HCEC 1CT (cell line): ENCODE measurements at places on chromosomes 11 and 22.

GRCh38 chr11:108758458-108758857, 93.6 kb downstream of the DDX10 start:
- no peak for DNase-seq

- DNase-seq = peak; percentile 30
Measured at GRCh38 chr11:22703040-22703439, 36.6 kb downstream of the GAS2 start.

GRCh38 chr11:117449111-117449693, 121.5 kb downstream of the CEP164 start:
- no peak for DNase-seq

DNA sequence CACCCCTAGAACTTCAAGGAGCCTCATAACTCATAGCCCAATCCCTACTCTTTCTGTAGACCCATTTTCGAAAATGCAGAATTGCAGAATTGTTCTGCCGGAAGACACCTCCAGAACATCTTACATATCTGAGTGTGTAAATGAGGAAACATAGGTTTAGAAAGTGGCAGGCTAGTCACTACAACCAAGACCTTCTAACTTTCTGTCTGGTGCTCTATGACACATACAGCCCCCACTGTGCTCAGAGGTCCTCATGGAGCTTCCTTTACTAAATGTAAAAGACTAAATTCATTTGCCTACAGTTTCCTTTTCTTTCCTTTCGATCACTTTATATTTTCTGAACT, 132.1 kb upstream of the DDI1 start:
- no peak for DNase-seq

GRCh38 chr11:134489728-134490127, 77.7 kb upstream of the B3GAT1 start:
- DNase-seq = no peak

- no peak for DNase-seq
Measured at GRCh38 chr11:64286801-64287159, 1.1 kb downstream of the GPR137 start.

- DNase-seq = no peak
Measured at GRCh38 chr11:32440916-32441315, 5.6 kb upstream of the WT1 start.

DNA sequence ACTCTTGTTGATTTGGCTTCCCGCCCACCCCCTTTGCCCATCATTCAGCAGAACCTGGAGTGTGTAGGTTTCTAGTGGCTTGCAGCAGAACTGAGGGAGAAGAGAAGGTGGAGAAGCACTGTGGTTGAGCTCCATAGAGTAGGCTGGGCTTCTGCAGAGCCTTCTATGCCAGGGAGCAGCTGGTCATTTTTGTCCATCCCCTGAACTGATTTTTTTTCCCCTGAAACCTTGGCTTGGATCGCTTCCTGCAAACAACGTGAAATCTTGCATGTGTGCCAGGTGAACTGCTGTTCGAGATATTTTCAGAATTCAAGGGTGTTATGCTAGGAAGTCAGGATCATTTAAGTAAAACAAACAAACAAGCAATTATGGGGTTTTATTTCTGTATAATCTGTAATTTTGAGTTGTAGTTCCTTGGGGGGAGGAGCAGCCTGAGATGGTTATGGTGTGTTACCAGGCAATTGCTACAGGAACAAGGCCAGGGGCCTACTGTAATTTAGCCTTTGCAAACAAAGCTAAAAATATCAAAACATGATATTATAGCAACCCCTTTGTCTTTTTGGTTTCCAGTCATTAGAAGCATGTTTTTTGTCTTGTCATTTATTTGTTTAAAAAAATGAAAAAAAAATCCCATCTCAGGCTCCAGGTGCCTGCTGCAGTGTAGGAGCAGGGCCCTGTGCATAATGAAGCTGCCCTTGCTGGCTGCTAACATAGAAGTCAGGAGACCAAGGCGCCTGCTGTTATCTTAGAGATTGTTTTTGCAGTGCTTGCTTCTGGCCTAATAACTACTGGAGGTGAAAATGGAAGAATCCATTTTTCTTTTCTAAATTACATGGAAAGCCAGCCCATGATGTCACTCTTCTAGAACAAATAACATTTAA, 152.4 kb upstream of the TTC12 start:
- no peak for DNase-seq

GRCh38 chr22:32745251-32745995, 56.1 kb upstream of the TIMP3 start:
- no peak for DNase-seq

- DNase-seq = no peak
Measured at GRCh38 chr11:11430431-11430830, 77.4 kb upstream of the CSNK2A3 start.

- no peak for DNase-seq
Measured at GRCh38 chr11:20937826-20938225, 268.4 kb downstream of the NELL1 start.

GRCh38 chr11:47348859-47349258, 3.6 kb downstream of the MYBPC3 start:
- DNase-seq = peak; percentile 13

DNA sequence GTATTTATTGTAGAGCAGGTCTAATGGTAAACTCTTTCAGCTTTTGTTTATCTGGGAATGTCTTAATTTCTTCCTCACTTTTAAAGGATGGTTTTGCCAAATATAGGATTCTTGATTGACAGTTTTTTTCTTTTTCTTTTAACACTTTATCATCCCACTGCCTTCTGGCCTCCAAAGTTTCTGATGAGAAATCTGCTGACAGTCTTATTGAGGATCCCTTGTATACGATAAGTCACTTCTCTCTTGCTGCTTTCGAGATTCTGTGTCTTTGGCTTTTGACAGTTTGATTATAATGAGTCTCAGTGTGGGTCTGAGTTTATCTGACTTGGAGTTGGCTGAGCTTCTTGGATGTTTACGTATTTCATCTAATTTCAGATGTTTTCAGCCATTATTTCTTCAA, 6.7 kb upstream of the TSKU start:
- no peak for DNase-seq

GRCh38 chr11:123187665-123188507, 7.2 kb downstream of the CLMP start:
- peak; percentile 52 for DNase-seq

DNA sequence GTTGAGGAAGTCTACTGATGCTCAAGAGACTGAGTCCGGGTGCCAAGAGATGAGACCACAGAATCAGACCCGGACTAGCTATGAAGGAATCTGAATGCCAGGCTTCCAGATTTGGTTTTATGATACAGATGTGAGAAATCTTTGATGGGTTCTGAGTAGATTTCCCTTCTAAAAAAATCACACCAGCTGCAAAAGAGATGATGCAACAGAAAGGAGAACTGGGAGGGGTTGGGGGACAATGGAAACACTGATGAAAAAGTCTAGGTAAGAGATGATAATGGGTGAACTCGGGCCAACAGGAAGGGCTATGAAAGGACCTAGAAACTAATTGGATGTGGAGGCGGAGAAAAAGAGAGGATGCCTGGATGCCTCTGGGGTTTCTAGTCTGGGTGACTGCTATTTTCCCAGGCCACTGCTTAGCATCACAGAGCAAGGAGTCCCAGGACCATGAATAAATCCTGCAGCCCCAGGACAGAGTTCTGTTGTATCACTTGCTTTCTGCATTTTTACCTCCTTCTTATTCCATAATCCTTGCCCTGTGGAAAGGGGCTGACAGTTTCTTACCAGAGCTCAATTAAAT, 115.4 kb upstream of the SEZ6L start:
- no peak for DNase-seq

GRCh38 chr22:27420817-27421361, 380.7 kb downstream of the MN1 start:
- peak; percentile 42 for DNase-seq

- no peak for DNase-seq
Measured at GRCh38 chr11:1453611-1454034, 33.0 kb downstream of the MOB2 start.

- no peak for DNase-seq
Measured at GRCh38 chr11:130606178-130606577, 157.7 kb downstream of the ADAMTS15 start.

DNA sequence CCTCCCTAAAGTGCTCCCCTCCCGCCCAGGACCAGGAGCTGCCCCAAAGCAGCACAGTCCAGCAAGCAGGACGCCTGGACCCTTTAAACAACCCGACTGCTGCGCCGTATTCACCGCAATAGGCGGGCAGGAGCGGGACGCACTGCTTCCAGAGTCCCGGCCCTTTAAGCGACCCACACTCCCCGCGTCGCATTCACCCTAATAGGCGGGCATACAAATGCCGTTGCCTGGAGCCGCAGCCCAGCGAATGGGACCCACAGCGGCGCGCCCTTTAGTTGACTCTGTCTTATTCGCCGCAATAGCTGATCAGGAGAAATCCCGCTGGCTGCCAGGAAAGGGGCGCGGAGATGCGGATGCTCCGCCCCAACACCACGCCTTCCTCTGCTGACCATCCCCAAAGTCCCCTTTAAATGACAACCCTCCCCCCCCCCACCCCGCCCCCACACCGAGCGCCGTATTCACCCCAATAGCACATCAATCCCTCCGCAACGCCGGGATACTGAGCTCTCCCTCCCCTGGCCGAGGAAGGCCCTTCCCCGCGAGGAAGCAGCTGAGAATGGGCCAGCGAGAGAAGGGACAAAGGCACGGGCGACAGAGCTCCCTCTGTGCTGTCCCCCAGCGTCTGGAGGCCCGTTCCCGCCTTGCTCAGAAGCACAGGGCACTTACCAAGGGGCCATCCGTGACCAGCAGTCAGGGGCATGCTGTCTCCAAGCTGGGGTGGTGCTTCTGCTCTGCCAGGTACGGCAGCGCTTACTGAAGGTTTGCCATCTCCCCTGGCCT, 4.7 kb downstream of the OSBPL5 start:
- DNase-seq = peak; percentile 91

- DNase-seq = no peak
Measured at GRCh38 chr11:1017269-1018005, 19.1 kb downstream of the MUC6 start.

DNA sequence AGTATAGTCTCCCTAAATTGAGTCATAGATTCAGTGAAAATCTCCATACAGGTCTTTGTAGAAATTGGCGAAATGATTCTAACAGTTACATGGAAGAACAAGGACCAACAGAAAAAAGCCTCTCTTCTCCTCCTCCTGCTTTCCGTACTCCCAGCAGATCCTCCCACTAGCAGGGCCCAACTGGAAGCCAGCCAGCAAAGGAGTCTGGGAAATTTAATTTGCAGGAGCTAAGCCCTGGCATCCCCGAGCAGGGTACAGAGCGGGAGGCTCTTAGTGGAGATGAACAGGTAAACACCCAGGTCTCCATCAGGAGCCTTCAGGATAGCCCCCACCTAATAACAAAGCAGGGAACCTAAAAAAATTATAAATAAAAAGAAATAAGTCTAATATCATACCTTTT, 1473.8 kb downstream of the TBC1D22A start:
- DNase-seq = no peak

GRCh38 chr11:34300026-34300925, 57.5 kb downstream of the ABTB2 start:
- no peak for DNase-seq
